Osteoblast (primary cell): ENCODE measurements at places on chromosomes 11 and 22. TPM values are rescaled to one million over a fixed set of nuclear protein-coding genes. Genes with fewer than 3 reads are reported as not detected.

OR8D1 gene
- total RNA-seq: not detected in 2 replicates

DUSP8 gene
- total RNA-seq: under 0.01 TPM in 2 replicates

SPDYC gene
- total RNA-seq: not detected in 2 replicates

TMEM179B gene
- total RNA-seq: 37.4 and 51.4 TPM in 2 replicates

MAJIN gene
- not detected in 2 replicates for total RNA-seq

C11orf52 gene
- total RNA-seq: 1.2 and 1.4 TPM in 2 replicates
